Osteocyte (in vitro differentiated cells): ENCODE measurements at places on chromosomes 2 and 18. TPM values are rescaled to one million over a fixed set of nuclear protein-coding genes. Genes with fewer than 3 reads are reported as not detected.

GRCh38 chr18:79728931-79729586, 49.5 kb downstream of the CTDP1 start:
- no peak for DNase-seq

- DNase-seq: no peak
These were observed 148.7 kb upstream of the DOCK10 start for GRCh38 chr2:225190987-225191386.

GRCh38 chr18:55763298-55763697, 175.3 kb upstream of the TCF4 start:
- no peak for DNase-seq

GRCh38 chr2:119223521-119224390, at the start of gene STEAP3:
TSS of gene STEAP3 (plus strand) at chr2:119223834. CDS start at chr2:119231013, 7,179 bp downstream.
- DNase-seq: peak; percentile 87

- DNase-seq: no peak
These were observed 296.2 kb upstream of the SPRED2 start for GRCh38 chr2:65728477-65729180.

- no peak for DNase-seq
These were observed 520.0 kb downstream of the TXNL1 start for GRCh38 chr18:56118422-56118821.

- peak; percentile 75 for DNase-seq
These were observed 30.4 kb downstream of the MTERF4 start for GRCh38 chr2:241071677-241072111.

DNA sequence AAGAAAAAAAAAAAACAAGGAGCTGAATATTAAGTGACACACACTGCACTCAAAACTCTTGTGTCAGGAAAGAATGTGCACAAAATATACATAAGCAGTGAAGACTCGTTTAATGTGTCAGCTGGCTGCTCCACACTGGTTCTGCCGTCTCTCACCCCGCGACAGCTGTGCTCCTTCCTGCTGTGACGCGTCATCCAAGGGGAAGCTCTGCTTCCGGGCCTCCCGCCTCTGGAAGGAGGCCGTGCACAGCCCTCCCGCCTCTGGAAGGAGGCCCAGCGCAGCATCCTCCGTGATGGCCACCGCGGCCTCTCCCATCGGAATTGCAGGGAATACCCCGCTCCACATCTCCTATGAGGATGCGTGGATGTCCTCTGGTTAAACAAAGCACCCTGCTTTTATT, 151.0 kb downstream of the HDAC4 start:
- DNase-seq: no peak

GRCh38 chr2:133130548-133131246, 437.6 kb downstream of the NCKAP5 start:
- DNase-seq: no peak

GRCh38 chr2:78861546-78861945, 164.0 kb upstream of the REG3G start:
- DNase-seq: no peak

DNA sequence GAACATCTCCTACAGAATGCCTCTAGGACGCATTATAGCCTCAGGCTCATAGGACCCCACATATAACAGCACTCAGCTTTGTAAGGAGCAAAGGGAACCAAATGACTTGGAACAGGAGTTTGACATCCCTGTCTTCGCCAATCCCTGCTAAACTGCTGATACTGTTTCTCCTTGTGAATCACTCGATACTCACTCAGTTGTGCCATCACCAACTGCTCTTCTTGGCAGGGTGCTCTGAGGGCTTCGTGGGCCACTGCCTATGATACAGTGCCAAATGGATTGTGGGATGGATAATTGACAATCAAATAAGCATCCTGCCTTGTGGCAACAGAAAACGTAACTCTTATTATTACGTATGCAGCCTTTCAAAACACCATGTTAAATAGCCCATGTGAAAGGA, 396.3 kb downstream of the RIT2 start:
- DNase-seq: no peak

DNA sequence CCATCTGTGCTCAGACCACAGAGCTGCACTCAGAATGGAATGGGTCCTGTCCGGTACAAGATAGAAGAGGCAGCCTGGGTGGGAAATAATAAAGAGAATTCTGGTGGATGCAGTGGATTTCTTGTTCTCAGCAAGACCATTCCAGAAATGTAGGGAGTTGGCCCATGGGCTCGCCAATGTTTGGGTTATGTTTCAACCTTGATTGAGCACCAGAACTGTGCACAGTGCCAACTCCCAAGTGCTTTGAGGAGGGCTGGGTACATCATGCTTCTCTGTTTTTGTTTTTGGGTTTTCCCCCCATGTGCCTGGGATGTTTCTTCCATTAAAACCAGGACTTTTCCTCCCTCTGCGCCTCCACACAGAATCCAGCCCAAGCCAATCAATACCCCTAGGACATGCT, 304.1 kb downstream of the TNS1 start:
- no peak for DNase-seq

- no peak for DNase-seq
These were observed 184.0 kb downstream of the FIGN start for GRCh38 chr2:163551616-163552373.

Gene GAL3ST2
- 0.48 TPM in 1 of 2 replicates, not detected in the other for total RNA-seq

Gene CTAGE1
- not detected in 2 replicates for total RNA-seq

Gene LHCGR
- not detected in 2 replicates for total RNA-seq

Gene TPO
- total RNA-seq: not detected in 2 replicates

Gene CROCC2
- total RNA-seq: not detected in 2 replicates

Gene CGREF1
- total RNA-seq: 1.2 and 1.9 TPM in 2 replicates
